Lung microvascular endothelial cell (primary cell): ENCODE measurements at places on chromosomes 6 and 20.
A peak's percentile ranks its signal among the peaks of the same experiment; 100 is the strongest.

- DNase-seq, result peak; percentile 11
Observed at GRCh38 chr20:57250607-57251343, 15.7 kb downstream of the BMP7 start.

DNA sequence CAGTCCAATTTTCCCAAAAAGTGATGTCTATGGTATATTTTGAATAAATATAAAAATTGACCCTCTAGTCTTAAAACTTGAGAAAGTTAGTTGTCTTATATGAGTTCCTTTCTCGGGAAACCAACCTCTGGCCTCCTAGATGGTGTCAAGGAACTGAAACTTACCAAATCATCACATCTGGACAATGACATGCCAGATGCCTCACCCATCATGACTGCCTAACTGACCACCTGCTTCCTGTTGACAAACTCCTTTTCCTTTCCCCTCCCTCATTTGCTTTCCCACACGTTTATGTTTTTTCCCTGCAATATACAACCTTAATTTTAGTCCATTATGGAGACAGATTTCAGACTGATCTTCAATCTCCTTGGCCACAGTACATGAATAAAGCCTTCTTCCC lies 731.0 kb downstream of the EPHA7 start:
- peak; percentile 6 for DNase-seq

DNA sequence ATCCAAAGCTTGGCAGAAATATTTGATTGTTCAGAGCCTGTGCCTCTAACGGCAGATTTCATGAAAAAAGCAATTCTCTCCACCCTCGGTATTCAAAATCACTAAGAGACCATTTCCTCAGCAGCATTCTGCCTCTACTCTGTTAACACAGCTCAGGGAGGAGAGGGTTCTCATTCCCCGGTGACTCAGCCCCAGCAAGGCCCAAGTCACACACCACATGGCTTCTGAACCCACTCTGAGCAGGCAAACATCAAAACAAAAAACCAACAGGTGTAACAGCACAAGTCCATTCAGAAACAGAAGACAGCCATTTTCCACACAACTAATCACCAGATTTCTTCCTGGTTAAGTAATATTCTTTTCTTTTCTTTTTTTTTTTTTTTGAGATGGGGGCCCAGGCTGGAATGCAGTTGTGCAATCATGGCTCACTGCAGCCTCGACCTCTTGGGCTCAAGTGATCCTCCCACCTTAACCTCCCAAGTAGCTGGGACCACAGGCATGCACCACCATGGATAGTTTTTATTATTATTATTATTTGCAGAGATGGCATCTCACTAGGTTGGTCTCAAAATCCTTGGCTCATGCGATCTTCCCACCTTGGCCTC lies 55.4 kb downstream of the GFOD1 start:
- DNase-seq, result peak; percentile 75

DNA sequence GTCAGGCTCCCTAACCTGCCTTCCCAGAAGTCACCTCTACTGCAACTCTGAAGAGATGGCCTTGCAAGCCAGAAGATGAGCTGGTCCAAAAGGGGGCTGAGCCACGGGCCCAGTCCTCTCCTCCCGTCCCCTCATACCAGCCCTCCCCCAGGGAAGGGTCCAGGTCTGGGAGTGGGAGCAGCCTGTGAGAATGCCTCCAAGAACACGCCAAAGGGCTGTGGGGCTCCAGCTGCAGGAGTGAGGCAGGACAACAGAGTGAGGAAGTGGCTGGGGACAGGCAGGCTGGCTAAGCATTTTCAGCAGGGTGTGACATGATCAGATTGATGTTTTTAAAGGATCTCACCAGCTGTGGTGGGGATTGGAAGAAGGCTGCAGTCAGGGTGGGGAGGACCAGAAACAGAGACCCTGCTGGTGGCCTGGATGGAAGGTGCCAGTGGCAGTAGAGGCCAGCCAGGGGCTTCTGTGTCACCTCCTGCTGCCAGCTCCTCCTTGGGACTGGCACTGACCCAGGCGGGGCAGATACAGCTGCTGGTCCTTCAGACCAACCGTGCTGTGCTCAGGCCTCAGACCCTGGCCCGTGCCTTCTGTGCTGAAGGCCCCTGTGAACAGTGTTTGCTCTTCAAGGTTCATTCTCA lies 257.6 kb downstream of the NRN1 start:
- DNase-seq, result no peak

DNA sequence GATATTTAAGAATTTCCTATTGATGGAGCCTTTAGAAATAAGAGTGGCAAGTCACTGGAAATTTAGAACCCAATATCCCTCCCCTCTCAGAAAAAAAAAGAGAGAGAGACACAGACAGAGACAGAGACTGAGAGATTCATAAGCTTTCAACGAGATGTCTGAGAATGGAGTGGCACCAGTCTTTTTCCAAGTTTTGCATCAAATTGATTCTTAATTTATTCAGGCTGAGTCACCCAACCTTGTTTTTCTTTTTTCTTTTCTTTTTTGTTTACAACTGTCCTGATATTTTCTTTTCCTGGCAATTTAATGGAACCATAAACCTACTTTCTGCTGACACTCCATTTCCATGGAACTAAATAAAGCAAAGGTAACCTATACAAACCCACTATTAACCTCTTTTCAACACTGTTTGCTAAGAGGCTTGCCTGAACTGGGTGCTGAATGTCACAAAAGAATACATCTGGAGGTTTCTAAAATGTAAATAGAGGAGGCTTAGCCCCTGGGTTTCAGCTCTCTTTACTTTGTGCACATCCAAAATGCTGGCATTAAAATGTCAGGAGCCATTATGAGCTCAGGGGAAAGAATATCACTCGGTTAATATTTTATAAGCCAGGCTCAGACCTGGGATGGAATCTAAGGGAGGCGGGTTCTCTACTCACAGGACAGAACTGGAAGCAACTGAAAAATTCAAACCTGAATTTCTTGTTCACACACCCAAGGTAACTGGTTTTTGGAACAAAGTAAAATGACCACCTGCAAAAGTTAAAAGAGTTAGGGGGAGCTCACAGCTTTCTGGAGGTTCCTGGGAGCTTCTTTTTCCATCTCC lies 100.8 kb downstream of the BFSP1 start:
- no peak for DNase-seq

DNA sequence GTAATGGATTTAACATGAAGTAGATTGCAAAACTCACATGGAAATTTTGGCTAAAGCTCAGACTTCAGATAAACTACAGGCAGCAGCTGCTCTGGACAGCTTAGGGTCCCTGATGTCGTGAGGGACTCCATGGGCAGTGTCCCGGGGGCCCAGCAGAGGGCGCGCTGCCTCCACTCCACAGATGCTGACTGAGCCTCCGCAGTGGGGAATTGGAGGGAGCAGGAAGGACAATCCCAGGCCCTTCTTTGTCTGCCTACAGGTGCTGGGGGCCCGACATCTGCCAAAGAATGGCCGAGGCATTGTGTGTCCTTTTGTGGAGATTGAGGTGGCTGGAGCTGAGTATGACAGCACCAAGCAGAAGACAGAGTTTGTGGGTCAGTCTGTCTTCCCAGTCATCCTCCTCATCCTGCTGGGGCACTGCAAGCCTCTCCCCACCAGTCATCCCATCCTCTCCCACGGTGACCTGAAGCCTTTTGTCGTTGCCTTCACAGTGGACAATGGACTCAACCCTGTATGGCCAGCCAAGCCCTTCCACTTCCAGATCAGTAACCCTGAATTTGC lies 35.9 kb downstream of the PLCG1 start:
- DNase-seq, result peak; percentile 85

DNA sequence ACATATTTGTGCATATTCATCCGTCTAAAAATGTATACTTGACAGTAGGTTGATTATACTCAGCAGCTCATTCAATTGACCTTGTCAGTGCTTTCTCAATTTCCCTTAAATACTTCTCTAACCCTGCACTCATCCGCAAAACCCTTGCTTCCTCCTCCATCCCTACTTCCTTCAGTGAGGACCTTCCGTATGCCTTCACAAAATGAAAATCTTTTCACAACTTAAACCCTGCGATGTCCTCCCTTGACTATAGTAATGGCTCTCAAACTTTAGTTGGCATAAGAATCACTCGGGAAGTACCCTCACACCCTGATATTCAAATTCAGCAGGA lies 5.2 kb downstream of the MBOAT1 start:
- DNase-seq, result no peak

- no peak for DNase-seq
Observed at GRCh38 chr6:129497481-129498441, 212.2 kb downstream of the ARHGAP18 start.

DNA sequence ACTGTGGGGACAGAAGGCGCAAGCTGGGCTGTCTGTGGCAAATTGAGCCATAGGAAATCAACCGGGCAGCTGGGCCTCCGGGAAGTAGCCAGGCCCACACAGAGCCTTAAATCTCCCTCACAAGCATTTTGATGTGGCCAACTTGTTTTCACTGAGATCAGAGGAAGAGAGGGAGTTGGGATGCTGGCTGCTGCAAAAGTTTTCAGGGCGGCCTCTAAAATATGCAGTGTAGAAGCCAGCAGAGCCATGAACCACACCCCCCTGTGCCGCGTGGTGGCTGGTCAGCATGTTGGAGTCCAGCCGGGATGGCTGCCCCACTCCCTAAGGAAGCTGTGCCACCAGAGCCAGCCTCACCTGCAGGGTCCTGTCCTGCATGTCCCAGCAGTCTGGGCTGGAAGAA lies 167.4 kb downstream of the CDC5L start:
- DNase-seq, result no peak

DNA sequence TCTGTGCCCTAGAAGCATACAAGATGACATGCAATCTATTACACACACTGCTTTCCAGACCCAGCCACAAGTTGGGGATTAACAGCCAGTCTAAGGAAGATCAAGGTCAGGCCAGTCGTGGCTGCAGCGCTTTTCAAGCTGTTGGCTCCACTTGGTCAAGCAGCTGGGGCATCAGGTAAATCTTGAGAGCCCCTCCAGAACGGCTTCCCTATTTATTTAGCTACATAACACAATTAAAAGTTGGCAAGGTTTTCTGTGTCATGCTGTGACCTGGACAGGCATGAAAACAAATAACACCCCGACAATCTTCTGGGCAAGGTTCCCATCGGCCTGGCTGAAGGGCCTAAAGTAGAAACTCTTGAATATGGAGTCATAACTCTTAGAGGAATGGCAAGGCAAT lies 524.3 kb downstream of the PRKN start:
- no peak for DNase-seq

- peak; percentile 59 for DNase-seq
Observed at GRCh38 chr20:63775096-63775978, 35.8 kb downstream of the SLC2A4RG start.

DNA sequence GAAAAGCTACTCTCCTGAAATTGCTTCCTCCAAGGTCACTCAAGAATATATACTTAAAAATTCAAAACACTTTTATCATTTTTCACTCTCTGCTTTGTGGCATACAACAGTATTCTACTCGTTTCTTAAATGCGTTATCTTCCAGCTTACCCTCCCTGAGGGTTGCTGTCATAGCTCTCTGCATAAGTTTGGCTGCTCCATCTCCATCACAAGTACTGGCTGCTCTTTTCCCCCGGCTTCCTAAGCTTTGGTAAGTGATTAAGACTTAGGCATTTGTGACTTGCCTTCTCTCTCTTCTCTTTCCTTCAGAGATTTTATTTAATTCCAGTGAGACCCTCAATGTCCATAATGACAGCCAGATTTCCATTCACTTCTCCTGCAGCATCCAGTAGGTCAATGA lies 128.3 kb downstream of the NKAIN2 start:
- DNase-seq, result no peak

- DNase-seq, result no peak
Observed at GRCh38 chr6:159462431-159462830, 230.6 kb downstream of the SOD2 start.

DNA sequence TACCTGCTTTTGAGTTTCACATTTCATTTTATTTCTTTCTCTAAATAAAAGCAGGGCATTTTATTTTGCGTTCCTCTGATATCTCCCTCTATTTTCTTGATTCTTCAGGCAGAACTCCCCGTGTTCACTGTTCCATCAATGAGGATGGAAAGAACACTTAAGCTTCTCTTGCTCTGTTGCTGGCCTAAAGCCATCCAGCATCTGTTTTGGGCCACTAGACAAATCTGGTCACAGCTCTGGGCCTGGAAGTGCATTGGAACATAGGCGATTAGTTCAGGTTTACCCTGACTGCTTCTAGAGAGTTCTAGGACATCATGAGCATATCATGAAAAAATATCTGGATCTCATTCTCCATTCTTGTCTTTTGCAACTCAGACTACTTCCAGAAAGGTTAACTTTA lies 611.2 kb downstream of the UTRN start:
- no peak for DNase-seq

- DNase-seq, result no peak
Observed at GRCh38 chr20:18007534-18008292, 38.9 kb downstream of the MGME1 start.

DNA sequence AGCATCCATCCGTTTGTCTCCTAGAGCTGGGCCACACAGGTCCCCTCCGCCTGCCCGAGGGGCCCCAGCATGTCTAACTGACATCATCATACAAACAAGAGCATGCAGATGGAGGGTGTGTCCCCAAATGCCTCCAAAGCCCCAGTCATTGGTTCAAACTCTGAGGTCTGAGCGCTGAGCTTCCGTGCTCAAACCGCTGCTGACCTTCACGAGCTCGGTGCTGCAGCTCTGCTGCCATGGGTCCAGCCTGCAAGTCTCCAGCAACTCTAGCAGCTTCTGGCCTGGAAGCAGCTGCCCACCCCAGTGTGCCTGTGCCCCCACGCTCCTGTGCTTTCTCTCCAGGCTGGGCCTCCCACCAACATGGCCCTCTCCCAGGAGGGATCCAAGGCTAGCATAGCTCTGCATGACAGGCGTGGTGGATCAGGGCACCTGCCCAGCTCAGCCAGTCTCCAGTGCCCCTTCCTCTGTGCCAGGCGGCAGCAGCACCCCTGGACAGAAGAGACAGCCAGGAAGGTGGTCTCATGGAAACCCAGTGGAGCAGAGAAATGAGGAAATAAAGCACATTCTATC lies 131.6 kb upstream of the PMEPA1 start:
- no peak for DNase-seq

- no peak for DNase-seq
Observed at GRCh38 chr20:63636752-63637628, 10.1 kb upstream of the GMEB2 start.

GRCh38 chr6:47147175-47147727 lies 105.1 kb upstream of the ADGRF1 start:
- no peak for DNase-seq

DNA sequence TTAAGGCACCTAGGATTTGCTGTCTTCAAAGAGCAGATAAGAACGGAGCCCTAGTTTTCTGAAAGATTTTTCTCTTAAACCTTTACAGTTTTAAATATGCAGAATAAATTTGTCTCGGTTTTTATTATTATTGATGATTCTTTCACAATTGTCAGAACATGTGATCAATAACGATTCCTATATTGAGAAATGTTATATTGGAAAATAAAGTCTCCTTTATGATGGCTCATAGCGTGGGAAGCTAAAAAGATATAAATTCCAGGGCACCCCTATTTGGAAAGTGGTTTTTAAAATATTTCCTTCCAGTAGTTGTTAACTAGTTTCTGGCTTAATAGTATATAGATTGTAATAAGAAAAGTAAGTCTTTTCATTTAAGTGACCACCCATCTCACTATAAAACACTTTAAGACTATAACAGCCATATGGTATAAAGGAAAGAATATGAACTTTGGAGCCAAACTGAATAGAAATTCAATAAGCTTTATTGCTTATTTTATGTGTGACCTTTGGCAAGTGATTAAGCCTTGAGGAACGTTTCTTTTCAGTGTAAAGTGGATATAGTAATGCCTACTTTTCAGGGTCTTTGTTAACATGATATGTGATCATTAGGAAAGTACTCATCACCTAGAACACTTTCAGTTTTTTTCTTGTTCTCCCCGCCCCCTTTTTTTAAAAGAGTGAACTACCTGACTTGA lies 369.6 kb downstream of the LAMA2 start:
- DNase-seq, result no peak

GRCh38 chr6:75268121-75268987 lies 16.2 kb downstream of the TMEM30A start:
- no peak for DNase-seq
